ENCODE measurements at places on chromosomes 13 and 19. TPM values are rescaled to one million over a fixed set of nuclear protein-coding genes. Genes with fewer than 3 reads are reported as not detected.
A peak's percentile ranks its signal among the peaks of the same experiment; 100 is the strongest.

CLEC11A gene
- not detected for total RNA-seq

PALM3 gene
- total RNA-seq = 1.7 TPM

NMRK2 gene
- not detected for total RNA-seq

GRCh38 chr19:36009220-36009619 lies 607 bp upstream of the SYNE4 start:
- H3K27ac ChIP-seq = peak overlapping the region; percentile 68
- H3K27me3 ChIP-seq = no peaks in the 10 kb centered on the region
- H3K4me1 ChIP-seq = peaks cover 4% of the 10 kb centered on the region
- DNase-seq = no peak
- no peaks in the 10 kb centered on the region for H3K36me3 ChIP-seq

GRCh38 chr13:94352057-94352456 lies 127.4 kb downstream of the DCT start:
- no peaks in the 10 kb centered on the region for H3K4me1 ChIP-seq
- H3K4me3 ChIP-seq = no peak overlapping the region
- H3K36me3 ChIP-seq = no peaks in the 10 kb centered on the region
- no peak overlapping the region for H3K27ac ChIP-seq

DNA sequence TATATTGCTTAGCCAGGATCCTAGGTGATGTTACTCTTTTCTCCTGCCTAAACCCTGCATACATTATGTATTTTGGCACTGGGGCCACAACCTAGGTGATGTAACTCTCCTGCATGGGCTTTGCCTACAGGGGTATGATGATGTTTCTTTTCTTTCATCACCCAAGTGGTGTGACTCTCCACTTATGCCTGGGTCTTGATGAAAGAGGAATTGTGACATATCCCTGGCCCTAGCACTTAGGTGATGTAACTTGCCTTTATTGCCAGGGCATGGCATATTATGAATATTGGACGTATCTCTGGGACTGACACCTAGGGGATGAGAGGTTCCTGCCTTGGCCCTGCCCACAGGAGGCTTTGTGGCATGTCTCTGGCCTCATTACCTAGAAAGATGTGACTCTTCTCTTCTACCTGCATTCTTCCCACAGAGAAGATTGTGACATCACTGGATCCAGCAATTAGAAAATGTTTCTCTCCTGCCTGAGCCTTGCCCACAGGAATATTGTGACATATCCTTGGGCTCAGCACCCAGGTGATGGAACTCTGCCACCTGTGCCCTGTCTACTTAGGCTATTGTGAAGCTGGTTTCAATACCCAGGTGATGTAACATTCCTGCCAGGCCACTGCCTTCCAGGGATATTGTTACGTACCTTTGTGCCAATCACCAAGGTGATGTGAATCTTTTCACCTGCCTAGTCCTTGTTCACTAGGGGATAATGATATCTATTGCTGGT lies 27.3 kb upstream of the ZNF254 start:
- H3K36me3 ChIP-seq = peaks cover 22% of the 10 kb centered on the region
- DNase-seq = no peak
- no peak overlapping the region for H3K4me3 ChIP-seq
- H3K27me3 ChIP-seq = no peaks in the 10 kb centered on the region
- H3K4me1 ChIP-seq = no peaks in the 10 kb centered on the region
- H3K27ac ChIP-seq = no peak overlapping the region

- H3K4me3 ChIP-seq = no peak overlapping the region
- peaks cover 72% of the 10 kb centered on the region for H3K36me3 ChIP-seq
- H3K27ac ChIP-seq = no peak overlapping the region
- H3K4me1 ChIP-seq = no peaks in the 10 kb centered on the region
- no peaks in the 10 kb centered on the region for H3K27me3 ChIP-seq
Observed at GRCh38 chr19:35013820-35014754, 14.0 kb downstream of the GRAMD1A start.
